Mucosa of gallbladder (tissue), 1 donor: ENCODE measurements at places on chromosomes 12 and 14.

DNA sequence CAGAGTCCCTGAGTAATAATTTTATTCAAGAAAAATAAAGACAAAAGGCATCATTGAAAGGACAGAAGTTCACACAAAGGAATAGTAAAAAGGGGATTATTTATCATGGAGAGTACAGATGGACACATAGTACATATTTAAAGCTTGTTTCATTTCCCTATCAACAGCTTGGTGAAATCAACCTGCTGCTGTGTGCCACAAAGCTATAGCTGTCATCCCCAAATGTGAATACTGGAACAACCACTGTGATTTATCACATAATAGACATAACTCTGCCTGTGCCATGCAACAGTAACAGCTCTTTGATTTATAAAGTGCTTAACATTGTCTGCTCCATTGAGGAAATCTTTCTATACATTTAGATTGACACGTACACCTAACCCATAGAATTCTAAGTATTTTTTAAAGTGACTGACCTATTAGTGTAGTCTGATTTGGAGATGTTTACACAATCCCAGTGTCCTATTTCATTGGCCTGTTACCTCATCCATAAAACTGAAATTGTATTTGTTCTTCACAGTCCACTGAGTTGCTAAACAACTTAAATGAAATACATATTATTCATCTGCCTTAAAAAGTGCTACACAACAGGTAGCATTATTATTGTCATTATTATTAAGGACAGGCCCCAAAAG is 3.3 kb downstream of the NEMF start:
- no peak for DNase-seq

DNA sequence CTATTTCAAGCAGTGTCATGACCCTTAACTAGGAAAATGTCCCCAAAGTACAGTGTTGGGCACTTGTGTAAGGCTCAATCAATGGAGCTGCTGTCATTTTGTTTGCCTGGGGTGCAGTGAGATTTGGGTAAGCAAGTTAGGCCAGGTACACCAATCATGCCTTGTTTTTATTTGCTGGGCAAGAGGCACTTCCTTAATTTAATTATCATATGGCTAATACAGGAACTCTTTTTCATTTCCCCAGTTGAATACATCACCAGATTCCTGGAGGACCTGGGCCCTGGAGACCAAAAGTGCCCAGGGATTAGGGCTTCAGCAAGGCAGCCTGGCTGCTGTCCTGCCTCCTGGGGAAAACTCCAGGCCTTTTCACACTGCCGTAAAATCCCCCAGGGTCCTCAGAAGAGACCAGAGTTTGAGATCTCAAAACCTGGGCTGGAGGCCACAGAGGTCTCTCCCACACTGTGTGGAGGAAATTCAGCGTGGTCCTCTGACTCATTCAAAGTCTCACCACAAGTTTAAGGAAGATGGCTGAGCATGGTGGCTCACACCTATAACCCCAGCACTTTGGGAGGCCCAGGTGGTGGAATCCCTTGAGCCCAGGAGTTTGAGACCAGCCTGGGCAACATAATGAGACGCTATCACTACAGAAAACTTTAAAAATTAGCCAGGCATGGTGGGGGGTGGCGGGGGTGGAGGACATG is 28.4 kb upstream of the FOXN3 start:
- DNase-seq, result no peak

DNA sequence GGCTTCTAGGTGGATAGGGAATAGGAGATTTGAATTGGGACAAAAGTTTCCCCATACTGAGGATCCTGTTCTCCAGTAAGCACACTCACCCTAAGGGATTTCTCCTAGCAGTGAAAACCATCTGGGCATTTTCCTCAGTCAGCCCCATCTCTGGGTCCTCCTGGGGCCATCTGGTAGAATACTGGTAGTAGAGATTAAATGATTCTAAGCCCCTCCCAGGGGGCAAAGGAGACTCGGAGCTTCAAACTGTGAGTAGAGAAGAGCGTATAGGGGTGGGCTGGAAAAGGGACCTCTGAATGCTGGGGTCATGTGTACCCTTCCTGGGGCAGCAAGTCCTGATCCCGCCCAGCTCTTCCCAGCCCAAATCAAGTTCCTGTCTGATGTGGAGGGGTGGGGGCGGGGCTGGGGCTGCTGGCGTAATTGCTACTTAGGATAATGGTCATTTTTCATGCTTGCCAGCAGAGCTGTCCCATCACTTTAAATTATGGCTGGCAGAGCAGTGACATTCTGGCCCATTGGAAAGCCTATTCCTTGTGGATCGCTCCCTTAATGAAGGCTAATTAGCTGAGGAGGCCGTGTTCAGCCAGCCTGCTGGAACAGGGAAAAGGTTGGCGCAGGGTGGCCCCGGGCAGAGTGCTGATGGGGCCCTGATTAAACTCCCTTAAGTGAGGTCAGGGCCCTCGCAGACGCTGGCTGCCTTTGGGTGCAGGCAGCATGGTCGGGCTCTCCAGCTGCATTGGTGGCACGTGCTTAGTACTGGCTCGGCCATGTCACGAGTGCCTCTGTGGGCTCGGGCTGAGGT is 127.8 kb downstream of the TSPAN9 start:
- DNase-seq, result no peak

GRCh38 chr12:67208281-67209067 is 60.7 kb upstream of the CAND1 start:
- no peak for DNase-seq

- no peak for DNase-seq
These were observed 1.7 kb downstream of the WNT1 start for GRCh38 chr12:48979602-48980388.
